ENCODE measurements at places on chromosomes 7 and 10. TPM values are rescaled to one million over a fixed set of nuclear protein-coding genes. Genes with fewer than 3 reads are reported as not detected.

- no peaks in the 10 kb centered on the region for H3K36me3 ChIP-seq
- peak overlapping the region; percentile 34 for H3K27ac ChIP-seq
These were observed 174.7 kb upstream of the TCF7L2 start for GRCh38 chr10:112775381-112775780.

- no peaks in the 10 kb centered on the region for H3K27me3 ChIP-seq
- H3K27ac ChIP-seq: no peak overlapping the region
- no peaks in the 10 kb centered on the region for H3K4me1 ChIP-seq
- no peak overlapping the region for H3K4me3 ChIP-seq
- H3K36me3 ChIP-seq: no peaks in the 10 kb centered on the region
- DNase-seq: no peak
These were observed 333.7 kb downstream of the NRG3 start for GRCh38 chr10:82208726-82209125.

GRCh38 chr7:150444674-150445365, 5.6 kb upstream of the GIMAP8 start:
- no peaks in the 10 kb centered on the region for H3K27me3 ChIP-seq
- H3K27ac ChIP-seq: no peak overlapping the region
- no peak overlapping the region for H3K4me3 ChIP-seq
- DNase-seq: no peak
- H3K4me1 ChIP-seq: no peaks in the 10 kb centered on the region

DNA sequence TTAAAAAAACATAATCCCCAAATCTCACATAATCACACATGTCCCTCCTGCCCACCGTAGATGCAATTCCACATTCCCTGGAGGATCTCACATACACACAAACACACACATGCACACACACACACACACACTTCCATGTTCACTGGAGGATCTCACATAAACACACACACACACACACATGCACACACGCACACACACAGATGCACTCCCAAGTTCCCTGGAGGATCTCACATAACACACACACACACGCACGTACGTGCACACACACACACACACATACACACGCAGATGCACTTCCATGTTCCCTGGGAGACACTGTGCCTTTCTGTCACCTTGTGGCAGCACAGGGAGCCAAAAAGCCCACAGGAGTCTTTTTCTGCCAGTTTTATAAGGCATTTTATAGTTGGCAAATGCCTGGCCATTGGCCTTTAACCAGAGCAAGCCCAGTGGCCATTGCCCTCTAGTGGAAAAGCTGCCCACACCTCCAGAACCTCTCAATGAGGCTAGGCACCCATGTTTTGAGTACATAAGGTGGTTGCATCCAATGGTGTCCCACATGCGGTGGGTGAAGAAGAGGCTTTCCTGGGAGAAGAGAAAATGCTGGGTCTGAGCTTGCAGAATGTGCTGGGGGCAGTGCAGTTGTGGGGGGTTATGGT, 115.4 kb upstream of the ACBD5 start:
- H3K27ac ChIP-seq: no peak overlapping the region
- no peak overlapping the region for H3K4me3 ChIP-seq
- no peak for DNase-seq
- H3K27me3 ChIP-seq: no peaks in the 10 kb centered on the region

DNA sequence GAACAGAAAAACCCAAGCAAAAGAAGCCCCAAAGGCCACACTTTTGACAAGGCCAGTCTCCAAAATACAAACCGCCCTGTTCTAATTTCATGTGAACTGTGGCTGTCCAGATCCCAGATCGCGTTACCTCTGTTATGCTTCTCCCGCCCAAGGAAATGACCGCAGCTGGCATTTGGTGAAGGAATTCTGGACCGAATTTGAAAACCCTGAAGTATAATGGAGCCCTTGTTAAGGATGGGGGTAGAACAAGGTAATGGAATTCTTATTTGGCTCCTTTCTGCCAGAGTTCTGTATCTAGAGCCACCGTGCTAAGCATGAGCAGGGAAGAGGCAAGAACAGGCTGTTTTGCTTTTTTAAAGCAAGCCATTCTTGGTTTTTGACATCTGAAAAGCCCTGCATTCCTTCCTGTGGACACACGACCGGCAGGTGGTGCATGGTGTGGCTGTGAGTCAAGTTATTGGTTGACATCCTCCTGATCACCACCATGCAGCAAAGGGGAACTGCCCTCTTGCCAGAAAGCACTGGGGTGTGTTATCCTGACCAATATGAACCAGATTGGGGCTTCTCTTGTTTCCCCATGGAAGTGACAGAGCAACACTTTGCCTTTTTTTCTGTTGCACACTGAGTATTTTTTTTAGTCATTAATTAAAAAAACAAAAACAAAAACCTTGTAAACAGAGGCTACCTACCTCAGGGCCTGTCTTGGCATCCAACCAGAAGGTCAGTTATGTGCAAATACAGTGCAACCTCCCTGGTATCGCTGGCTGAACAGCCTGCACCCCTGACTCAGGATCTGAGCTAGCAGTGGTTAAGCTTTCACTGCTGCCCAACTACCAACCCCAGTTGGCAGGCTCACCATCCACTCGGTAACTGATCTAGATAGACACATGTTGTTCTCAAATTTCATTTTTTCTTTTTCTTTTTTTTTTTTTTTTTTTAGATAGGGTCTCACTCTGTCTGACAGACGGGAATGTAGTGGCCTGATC, 14.2 kb downstream of the UCMA start:
- peak; percentile 25 for DNase-seq
- H3K36me3 ChIP-seq: no peaks in the 10 kb centered on the region
- H3K27me3 ChIP-seq: no peaks in the 10 kb centered on the region

- H3K27ac ChIP-seq: no peak overlapping the region
- no peaks in the 10 kb centered on the region for H3K27me3 ChIP-seq
- no peaks in the 10 kb centered on the region for H3K36me3 ChIP-seq
- no peak for DNase-seq
- no peaks in the 10 kb centered on the region for H3K4me1 ChIP-seq
- H3K4me3 ChIP-seq: no peak overlapping the region
These were observed 349.5 kb upstream of the PLXDC2 start for GRCh38 chr10:19466709-19467108.

DNA sequence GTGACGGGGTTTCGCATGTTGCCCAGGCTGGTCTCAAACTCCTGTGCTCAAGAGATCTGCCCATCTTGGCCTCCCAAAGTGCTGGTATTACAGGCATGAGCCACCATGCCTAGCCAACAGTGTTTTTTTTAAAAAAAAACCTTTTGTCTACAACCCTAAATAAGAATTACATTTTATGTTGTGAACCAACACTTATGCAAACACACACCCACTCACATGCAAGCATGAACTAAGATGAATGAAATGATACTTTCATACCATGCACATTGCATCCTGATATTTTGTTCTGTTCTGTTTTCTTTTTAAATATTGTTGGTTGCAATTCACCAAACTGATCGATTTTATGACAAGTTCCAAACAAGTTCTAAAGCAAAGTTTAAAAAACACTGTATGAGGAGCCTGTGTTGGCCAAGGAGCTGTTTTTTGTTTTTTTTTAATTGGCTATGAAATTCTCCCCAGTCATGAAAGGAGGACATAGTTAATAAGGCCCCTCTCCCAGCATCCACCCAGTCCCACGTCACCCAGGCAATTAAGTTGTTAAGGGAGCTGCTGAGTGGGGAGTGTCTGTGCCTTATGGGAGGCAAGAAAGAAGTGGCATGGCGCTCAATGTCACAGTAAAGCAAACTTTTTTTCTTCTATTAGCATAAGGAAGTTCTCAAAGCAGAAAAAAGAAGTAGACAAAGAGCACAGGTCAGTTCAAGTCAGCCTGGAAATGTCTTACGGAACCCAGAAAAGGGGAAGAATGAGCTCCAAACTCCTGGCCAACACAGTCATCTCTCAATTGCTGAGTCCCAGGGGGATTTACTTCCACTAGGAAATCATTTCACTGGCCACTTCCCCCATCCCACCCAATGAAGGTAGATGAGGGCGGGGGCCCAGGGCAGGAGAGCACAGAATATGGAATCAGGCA, 50.1 kb downstream of the NOD1 start:
- H3K27ac ChIP-seq: no peak overlapping the region
- no peaks in the 10 kb centered on the region for H3K27me3 ChIP-seq
- H3K36me3 ChIP-seq: no peaks in the 10 kb centered on the region
- peaks cover 13% of the 10 kb centered on the region for H3K4me1 ChIP-seq
- DNase-seq: no peak
- no peak overlapping the region for H3K4me3 ChIP-seq

- H3K4me1 ChIP-seq: peaks cover 10% of the 10 kb centered on the region
- no peak for DNase-seq
- H3K27me3 ChIP-seq: no peaks in the 10 kb centered on the region
- no peak overlapping the region for H3K27ac ChIP-seq
- no peak overlapping the region for H3K4me3 ChIP-seq
These were observed 327.5 kb upstream of the ZMIZ1 start for GRCh38 chr10:78740976-78741915.

Gene AKR1E2
- 1.8 TPM for polyA plus RNA-seq

Gene ELAPOR2
- 2.9 TPM for polyA plus RNA-seq
